Fibroblast of skin of left quadriceps (primary cell): ENCODE measurements at places on chromosomes 12 and 14.

DNA sequence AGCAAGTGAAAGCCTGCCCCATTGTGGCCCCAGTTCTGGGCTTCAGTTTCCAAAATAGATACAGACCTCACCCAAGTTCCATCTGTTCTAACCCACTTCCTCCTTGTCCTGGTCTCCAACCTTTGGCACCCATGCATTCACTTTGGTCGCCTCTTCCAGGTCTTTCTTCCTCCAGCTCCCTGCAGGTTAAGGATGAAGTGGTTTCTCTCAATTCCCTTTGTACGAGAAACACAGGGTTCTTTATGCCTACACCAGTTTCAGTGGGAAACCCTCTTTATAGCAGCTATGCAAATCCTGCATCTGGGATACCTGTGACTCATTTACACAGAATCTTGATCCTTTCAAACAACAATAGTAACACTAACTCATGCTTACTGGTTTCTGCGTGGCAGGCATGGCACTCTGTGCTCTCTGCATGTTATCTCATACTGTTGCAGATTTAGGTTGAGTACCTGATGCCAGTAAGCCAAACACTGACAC is 110.6 kb upstream of the AMIGO2 start:
- no peak for DNase-seq

DNA sequence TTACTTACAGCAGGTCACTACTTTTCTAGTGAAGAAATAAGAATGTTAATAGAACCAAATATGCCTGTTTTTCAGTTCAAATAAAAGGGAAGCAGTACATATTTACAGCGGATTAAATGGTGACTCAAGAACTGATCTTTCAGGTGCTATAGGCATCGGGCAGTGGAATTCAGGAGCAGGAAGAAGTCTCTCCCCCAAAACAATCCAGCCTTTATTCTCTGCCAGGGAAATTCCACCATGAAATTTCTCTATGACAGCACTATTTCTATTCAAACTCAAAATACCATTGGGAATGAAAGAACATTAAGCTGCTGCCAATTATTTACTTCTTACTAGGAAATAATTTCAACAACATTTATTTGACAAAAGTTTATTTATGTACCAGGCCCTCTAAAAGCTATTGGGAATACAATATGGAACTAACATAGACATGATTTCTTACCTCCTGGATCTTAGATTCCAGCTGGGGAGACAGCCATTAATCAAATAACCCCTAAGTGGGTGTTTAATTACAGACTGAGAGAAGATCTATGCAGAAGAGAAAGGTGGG is 60.3 kb upstream of the KRR1 start:
- DNase-seq: no peak

- DNase-seq: peak; percentile 27
These were observed 31.7 kb downstream of the ATP2A2 start for GRCh38 chr12:110312581-110313360.

- no peak for DNase-seq
These were observed 43.0 kb upstream of the GLIPR1 start for GRCh38 chr12:75437564-75437963.

DNA sequence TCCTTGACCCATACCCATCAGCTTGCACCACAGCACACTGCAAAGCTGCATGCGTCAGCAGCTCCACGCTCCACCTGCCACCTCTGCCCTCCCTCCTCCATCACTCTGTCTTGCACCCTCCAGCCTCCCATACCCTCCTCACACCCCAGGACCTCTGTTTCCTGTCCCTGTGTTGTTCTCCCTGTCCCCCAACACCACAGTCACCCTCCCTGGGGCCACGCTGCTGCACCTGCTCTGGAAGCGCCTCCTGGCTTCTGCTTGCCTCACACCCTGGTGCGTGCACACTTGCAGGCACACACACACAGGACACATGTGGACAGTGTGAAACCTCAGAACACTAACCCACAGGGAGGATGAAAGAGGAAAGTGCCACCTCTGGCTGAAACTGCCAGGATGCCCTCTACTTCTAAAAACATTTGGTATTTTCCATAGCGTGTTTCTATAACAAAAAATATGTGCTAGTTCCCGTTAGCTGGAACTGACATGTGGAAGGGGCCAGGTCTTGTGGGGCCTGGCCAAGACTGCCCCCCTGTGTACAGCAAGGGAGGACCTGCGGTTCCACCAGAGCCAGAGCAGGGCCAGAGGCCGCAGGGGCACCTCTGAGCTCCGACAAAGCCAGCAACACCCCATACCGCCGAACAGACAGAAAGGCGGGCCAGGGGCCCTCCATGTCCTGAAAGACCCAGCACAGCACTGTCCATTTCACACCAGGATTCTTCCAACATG is 10.0 kb downstream of the BRF1 start:
- DNase-seq: no peak

GRCh38 chr12:3718100-3718499 is 34.8 kb downstream of the CRACR2A start:
- no peak for DNase-seq

- no peak for DNase-seq
These were observed 71.8 kb downstream of the BICD1 start for GRCh38 chr12:32178341-32179010.

GRCh38 chr12:127984386-127985055 is 282.4 kb upstream of the TMEM132C start:
- peak; percentile 37 for DNase-seq

GRCh38 chr12:124477107-124477915 is 90.1 kb downstream of the NCOR2 start:
- DNase-seq: no peak

DNA sequence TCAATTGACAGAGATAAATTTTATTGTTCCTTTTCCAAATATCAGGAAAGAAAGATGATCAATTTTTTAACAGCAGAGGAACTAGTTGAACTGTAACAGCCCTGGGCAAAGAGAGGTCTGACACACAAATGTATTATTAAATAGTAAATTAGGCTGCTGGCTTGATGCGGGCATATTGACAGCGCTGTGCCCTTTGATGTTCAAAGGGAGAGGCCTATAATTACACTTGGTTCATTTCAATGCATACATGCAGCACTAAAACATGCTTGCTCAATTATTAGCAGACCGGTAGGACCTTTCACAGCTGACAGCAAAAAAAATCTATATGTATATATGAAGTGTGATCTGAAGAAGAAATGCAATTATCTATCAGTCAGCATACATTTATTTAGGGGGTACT is 219.8 kb downstream of the SLC2A13 start:
- DNase-seq: no peak

- no peak for DNase-seq
These were observed 38.2 kb downstream of the RASSF8 start for GRCh38 chr12:25996677-25997076.

DNA sequence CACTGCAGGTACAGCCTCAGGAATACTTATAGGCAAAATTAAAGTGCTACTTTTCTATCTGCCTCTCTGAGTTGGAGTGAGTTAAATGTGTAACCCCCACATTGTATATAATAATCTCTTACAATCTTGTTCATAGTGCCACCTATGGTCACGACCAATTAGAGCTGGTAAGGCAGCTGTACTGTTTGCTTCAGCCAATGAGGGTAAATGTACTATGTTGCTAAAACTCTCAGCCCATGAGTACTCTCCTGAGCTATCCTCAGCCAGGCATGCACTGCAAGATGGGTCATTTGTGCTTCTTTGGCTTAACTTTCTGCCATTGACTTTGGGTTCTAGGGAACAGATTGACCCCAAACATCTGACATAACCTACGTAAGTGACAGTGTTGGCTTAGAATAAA is 15.0 kb upstream of the MDM2 start:
- no peak for DNase-seq

GRCh38 chr12:126843915-126844669 is 1422.9 kb upstream of the TMEM132C start:
- no peak for DNase-seq

DNA sequence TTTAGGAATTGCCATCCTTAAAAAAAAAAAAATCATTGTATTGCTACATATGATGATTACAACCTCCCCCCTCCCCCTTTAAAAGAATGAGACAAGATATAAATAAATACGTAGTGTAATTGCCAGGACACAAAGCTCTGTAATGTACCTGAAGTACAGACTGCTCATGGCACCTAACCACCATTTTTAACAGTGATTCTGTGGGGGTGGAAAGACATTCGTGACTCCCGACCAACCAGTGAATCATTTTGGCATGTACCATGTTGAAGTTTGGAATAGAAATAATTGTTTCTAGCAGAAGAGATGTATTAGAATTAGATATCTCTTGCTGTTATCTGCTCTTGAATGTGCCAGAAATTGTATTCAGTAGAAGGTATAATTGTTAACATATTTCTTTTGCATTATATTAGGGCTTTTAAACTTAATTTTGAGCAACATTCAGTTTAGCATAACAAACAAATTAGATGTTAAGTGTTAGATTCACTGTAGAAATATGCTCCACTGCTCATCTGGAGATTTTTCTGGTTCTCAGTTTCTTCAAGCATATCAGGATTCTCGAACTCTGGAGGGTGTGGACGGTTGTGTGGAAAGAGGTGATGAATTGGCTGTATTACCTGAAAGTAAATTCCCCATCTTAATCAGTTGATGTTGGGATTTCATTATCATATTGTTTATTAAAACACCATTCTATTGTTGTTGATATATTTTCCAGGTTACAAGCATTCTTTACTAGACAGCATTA is 31.1 kb downstream of the FRS2 start:
- DNase-seq: no peak

- no peak for DNase-seq
These were observed 814.9 kb downstream of the LRFN5 start for GRCh38 chr14:42421377-42422078.

DNA sequence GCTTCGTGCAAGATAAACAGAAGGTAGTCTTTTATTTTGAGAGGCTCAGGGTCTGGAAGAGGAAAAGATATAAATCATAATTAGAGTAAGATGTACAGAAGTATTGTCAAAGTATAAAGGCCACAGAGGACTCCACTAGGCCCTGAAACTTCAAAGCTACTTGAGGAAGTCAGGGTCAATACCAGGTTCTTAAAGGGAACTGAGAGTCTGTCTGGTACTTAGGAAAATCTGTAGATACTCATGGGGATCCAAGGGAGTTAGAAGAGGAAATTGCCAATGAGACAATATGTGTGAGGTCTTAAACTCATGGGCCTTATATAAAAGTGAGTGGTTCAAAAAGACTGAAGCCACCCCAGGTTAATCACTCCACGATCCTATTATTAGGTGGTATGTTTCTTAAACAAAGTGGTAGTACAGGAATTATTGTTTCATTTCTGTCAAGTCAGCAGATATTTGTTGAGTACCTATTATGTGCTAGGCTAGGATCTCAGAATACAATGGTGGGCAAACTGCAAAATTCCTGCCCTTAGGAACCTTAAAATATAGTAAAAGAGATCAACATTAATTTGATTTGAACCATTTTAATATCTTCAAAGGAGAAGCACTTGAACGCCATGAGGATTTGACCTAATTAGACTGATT is 314.6 kb downstream of the ADAMTS20 start:
- no peak for DNase-seq

GRCh38 chr12:12645485-12645884 is 33.8 kb downstream of the CREBL2 start:
- DNase-seq: no peak

GRCh38 chr14:26478967-26479366 is 118.9 kb downstream of the NOVA1 start:
- no peak for DNase-seq

- DNase-seq: no peak
These were observed 58.2 kb downstream of the HMGA2 start for GRCh38 chr12:65882486-65882885.

DNA sequence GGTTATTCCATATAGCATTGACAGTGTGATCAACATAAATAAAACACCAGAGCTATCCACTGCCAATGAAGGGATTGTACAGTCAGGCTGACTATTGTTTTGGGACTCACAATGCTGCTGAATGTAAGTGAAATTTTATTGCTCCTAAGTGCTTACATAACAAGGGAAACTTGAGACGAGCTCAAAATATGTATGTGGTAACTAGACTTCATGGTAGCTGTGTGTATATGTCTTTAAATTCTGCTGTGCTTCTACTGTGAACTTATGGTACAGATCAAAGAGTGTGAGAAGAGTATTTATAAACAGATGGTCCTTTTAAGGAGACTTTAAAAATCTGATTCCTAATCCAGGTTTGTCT is 6.9 kb downstream of the FLRT2 start:
- no peak for DNase-seq

- no peak for DNase-seq
These were observed 157.6 kb downstream of the AACS start for GRCh38 chr12:125222876-125223275.

- no peak for DNase-seq
These were observed 6.0 kb upstream of the AMN start for GRCh38 chr14:102916347-102917055.

DNA sequence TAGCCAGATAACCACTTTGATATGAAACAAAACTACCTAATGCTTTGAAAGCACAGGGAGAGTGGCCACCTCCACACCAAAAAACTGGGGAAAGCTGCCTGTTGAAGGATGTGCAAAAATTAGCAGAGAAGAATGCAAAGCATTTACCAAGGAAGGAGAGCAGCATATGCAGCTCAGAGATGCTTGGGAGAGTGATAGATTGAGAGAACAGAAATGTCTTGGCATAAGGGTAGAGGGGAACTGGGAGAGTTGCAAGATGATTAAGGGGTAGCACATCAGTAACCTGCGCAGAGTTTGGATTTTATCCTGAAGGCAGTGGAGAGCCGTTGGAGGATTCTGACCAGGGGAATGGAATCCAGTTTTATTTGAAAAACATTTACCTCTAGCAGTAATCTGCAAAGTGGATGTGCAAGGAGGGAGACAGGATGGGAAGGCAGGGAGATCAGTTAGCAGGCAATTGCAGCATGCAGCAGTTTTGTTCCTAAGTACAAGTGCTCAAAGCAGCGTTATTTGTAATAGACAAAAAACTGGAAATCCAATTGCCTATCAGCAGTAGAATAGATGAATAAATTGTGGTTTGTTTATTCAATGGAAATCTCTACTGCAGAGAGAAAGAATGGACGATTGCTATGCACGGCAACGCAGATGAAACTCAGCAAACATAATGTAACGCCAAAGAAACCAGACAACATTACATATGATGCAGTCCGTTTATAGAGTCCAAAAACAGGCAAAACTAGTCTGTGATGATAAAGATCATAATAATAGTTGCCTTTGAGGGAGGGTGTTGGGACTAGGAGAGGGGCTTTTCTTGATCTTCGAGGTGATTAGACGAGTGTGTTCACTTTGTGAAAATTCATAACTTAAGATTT is 81.5 kb downstream of the BHLHE41 start:
- DNase-seq: no peak

- DNase-seq: no peak
These were observed 237.2 kb upstream of the DCN start for GRCh38 chr12:91419809-91420208.

DNA sequence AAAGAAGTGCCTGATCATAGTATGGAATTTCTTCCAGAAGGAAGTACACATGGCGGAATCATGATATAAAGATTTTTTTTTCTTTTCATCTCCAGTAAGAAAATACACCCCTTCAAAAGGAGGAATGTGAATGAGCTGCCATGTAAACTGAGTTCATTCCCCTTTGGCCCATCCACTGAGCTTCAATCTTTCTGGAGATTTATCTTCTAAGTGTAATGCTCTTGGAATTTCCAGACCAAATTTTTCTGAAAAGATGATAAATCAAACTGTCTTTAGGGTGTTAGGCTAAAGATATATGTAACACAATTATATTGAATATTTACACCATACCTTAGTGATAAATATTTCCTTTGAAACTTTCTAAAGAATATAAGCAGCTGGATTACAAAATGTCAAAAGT is 5.2 kb downstream of the DCN start:
- peak; percentile 44 for DNase-seq
